ENCODE measurements at places on chromosomes 7 and 10.

- H3K27me3 ChIP-seq, result no peaks in the 10 kb centered on the region
- H3K4me1 ChIP-seq, result no peaks in the 10 kb centered on the region
- no peak overlapping the region for H3K27ac ChIP-seq
- no peak overlapping the region for H3K4me3 ChIP-seq
Measured at GRCh38 chr10:78402591-78402990, 368.9 kb downstream of the RPS24 start.

DNA sequence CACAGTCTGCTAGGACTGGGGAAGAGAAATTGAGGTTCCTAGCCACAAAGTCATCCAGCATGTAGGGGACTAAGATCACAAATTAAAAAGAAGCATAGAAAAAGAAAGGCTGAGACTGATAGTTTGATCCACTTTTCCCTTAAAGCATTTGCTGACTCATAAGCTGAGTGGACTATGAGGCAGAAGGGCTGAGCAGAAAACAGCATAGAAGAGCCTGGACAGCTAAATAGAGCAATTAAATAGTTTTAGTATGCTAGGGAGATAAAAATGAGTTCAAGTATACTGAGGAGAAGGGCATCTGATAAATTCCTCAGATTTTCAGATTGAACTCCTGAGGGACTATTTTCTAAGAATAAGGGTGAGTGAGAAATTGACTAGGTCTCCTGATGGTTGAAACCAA lies 155.9 kb upstream of the EGR2 start:
- H3K4me1 ChIP-seq, result no peaks in the 10 kb centered on the region
- no peak for DNase-seq
- H3K27me3 ChIP-seq, result no peaks in the 10 kb centered on the region
- no peak overlapping the region for H3K27ac ChIP-seq
- no peak overlapping the region for H3K4me3 ChIP-seq

GRCh38 chr10:112967200-112967599 lies 17.2 kb downstream of the TCF7L2 start:
- peaks cover 49% of the 10 kb centered on the region for H3K4me1 ChIP-seq
- H3K27me3 ChIP-seq, result no peaks in the 10 kb centered on the region
- H3K4me3 ChIP-seq, result no peak overlapping the region
- peak overlapping the region; percentile 88 for H3K27ac ChIP-seq
- no peak for DNase-seq

GRCh38 chr7:92404170-92404614 lies 43.1 kb upstream of the GATAD1 start:
- no peak overlapping the region for H3K4me3 ChIP-seq
- H3K36me3 ChIP-seq, result no peaks in the 10 kb centered on the region
- no peaks in the 10 kb centered on the region for H3K4me1 ChIP-seq
- no peak overlapping the region for H3K27ac ChIP-seq

- H3K27me3 ChIP-seq, result no peaks in the 10 kb centered on the region
- no peak overlapping the region for H3K27ac ChIP-seq
- no peaks in the 10 kb centered on the region for H3K4me1 ChIP-seq
- H3K36me3 ChIP-seq, result no peaks in the 10 kb centered on the region
- no peak overlapping the region for H3K4me3 ChIP-seq
- DNase-seq, result no peak
Measured at GRCh38 chr10:34845070-34845469, 30.0 kb upstream of the PARD3 start.

Data from SJCRH30 (cell line).